Stimulated activated CD8-positive, alpha-beta memory T cell treated with anti-CD3 and anti-CD28 coated beads, Interleukin-2, amount 100 ng/mL, for 1 hour (primary cell): ENCODE measurements at places on chromosomes 3 and 15.

GRCh38 chr15:59545573-59545972, 66.0 kb upstream of the GCNT3 start:
- no peak for DNase-seq

DNA sequence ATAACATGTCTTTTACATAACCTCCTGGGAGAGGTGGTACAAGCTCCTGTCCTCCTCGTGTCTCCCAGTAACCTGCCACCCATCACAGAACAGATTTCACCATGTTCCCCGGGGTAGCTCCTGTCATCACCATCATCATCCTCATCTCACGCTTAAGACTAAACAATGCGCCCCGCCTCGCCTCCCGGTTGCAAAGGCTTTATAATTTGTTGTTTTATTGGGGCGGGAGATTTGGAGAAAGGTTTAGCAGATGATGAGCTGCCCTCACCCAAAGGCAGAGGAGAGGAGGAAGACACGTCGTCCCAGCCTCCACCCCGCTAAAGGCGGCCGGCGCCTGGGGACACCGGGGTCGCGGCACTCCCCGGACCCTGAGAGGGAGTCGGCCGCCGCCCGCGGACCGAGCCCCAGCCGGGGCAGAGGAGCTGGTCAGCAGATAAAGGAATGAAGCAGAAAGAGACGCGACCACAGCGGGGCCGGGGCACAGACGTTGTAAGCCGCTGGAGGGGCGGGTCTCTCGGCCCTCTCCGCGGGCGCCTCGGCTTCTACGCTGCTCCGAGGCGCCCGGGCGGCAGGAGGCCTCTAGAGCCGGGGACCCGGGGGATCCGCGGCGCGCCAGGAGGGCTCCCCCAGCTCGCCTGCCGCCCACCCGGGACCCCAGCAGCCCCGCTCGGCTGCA, 589 bp downstream of the HERC1 start:
- peak; percentile 10 for DNase-seq

GRCh38 chr3:98326105-98326893, 27.4 kb upstream of the OR5K4 start:
- no peak for DNase-seq

- DNase-seq = no peak
These were observed 78.4 kb upstream of the LIMD1 start for GRCh38 chr3:45515999-45516725.

DNA sequence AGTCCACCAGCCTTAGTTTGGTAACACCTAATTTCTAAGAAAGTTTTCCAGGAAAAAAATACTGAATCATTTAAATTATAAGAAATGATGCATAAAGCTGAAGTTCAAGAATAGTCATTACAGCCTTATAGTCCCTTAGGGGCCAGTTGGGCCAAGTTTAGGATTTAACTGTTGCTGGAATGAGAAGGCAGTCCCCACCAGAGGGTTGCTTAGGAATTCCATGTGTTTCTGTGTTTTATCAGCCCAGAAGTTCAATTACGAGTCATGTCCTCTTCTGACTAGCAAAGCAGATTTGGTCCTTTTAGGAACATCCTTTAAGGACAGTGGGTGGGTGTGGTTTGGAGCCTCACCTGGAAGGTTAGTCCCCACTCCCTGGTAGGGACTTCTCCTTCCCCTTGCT, 57.0 kb upstream of the NR2E3 start:
- no peak for DNase-seq

GRCh38 chr3:163056874-163057497, 1560.4 kb downstream of the OTOL1 start:
- no peak for DNase-seq

DNA sequence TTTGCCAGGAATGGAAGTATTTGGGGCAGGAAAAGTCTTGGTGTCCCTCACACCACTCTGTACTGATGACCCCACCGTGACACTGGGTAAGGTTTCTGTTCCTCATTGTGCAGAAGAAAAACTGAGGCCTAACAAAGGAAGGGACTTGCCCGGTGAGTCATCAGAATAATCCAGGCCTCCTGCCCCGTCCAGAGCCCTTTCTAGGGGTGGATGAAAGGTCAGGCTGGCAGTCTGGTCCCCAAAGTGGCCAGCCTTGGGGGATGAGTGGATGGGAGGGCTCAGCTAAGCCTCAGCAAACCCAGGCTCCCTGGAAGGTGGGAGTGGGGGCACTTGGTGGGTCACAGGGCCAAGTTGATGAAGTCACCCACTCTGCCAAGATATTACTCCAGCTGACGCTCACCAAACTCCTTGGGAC, 2.3 kb upstream of the DNAH1 start:
- DNase-seq = no peak

GRCh38 chr3:115832265-115832664, 209.0 kb downstream of the GAP43 start:
- DNase-seq = no peak

- DNase-seq = no peak
These were observed 339.2 kb downstream of the CHL1 start for GRCh38 chr3:535566-536416.

DNA sequence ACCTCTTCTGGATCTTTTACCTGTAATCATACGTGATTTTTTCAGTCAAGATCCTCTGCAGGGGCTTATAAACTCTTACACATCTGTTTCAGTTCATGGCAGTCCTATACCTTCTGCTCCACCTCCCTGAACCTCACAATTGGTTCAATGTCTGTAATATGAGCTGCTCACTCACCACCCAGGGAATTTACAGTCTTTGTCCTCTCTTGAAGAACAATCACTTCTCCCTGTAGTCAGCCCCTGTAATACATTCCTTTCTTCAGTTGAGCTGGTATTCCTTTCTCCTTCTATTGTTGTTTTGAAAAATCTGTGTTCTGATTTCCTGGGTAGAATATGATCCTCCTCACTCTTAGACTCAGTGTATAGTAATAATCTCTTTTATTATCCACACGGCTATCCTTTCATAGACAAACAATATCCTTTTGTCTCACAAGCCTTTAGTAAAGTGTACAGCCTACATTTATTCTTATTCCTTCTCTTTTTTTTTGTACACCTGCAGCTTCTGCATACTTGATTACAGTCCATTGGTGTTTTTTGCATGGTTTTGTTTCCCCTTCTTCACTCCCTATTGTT, 101.8 kb downstream of the NECTIN3 start:
- no peak for DNase-seq

GRCh38 chr3:155701882-155702465, 42.9 kb downstream of the PLCH1 start:
- DNase-seq = no peak

- no peak for DNase-seq
These were observed 360.1 kb downstream of the SHQ1 start for GRCh38 chr3:72487946-72488737.

GRCh38 chr3:149055575-149055974, 30.8 kb downstream of the HLTF start:
- no peak for DNase-seq

DNA sequence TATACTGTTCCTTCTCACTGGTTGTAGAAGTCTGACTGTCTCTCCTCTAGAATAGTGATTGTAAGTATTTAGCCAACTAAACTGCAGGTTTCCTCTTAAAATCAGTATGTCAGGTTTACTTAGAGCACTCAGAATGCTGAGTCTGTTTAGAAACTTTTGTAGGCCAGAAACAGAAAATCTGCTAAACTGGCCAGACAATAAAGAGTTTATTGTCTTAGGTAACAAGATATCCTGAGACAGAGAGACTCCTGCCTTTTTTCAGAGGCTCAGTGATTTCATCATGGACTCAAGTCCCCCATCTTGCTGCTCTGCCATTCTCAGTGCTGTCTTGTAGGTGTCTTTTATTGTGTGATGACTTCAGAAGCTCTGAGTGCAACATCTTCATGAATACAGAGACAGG, 279.0 kb downstream of the MFSD1 start:
- DNase-seq = no peak

GRCh38 chr3:52915294-52915693, 17.9 kb upstream of the STIMATE start:
- no peak for DNase-seq

GRCh38 chr3:63973406-63973805, 49.9 kb downstream of the PSMD6 start:
- DNase-seq = no peak

DNA sequence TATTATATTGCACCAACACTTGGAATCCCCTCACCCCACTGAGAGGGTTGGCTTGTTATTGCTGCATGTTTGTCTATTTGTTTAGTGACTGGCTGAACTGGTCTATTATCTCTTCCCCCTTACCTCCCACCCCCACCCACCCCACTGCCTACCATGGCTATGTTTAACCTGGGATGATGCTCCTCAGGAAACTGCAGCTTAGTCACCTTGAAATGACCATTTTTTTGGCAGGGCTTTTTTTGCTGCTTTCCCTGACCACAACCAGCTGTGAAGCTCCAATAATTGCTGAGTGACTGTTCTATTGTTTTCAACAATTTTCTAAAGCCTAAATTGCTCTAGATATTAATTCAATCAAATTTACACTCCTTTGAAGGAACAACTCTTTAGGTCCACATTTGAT, 137.9 kb upstream of the CADM2 start:
- no peak for DNase-seq

DNA sequence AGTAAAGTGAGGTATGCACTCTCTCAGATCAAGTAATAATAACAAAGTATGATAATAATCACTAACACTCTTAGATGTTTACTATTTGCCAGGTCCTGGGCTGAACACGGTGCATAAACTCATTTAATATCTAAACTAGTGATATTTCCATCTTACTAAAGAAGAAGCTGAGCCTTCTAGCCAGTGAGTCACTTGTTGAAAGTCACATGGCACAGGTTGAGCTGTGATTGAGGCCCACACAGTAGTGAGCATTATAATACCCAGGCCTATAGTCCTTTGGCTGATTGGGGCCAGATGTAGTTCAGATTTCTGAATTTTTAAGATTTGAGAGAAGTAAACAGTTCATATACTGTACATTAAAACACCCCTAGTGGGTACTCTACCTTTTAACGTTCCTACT, 93.2 kb upstream of the CCDC80 start:
- no peak for DNase-seq

DNA sequence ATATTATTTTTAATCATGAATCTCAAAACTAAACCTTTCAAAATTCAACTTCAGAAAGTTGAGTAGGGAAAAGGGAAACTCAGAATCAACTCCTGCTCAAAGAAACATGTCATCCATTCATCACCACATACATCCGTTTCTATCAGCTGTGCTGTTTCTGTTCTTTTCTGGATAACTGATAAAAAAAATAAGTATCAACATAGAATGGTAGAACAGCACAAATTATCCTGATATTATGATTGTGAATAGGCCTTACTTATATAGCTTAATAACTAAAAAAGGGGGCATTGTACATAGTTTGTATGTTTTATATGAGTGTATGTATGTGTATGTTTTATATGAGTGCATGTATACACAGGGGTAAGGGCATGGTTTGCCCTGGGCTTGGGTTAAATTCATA, 3.1 kb downstream of the TM4SF1 start:
- no peak for DNase-seq

DNA sequence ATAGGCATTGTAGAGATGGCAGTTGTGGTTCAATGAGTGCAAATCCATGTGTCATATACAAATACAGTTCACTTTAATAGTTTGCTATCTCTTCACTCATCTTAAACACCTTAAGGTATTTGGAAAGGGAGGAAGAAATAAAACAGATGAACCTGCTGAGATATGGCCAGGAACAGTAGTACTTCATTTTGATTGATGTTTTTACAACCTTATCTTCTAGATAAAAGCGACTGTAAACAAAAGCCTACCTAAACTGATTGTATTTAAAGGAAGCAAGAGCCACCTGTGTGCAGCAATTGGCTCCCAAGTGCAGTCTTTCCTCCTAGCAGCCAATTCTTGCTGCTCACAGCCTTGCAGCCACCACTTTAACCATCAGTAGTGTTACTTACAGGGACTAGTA, 217.7 kb downstream of the CDIN1 start:
- DNase-seq = no peak

DNA sequence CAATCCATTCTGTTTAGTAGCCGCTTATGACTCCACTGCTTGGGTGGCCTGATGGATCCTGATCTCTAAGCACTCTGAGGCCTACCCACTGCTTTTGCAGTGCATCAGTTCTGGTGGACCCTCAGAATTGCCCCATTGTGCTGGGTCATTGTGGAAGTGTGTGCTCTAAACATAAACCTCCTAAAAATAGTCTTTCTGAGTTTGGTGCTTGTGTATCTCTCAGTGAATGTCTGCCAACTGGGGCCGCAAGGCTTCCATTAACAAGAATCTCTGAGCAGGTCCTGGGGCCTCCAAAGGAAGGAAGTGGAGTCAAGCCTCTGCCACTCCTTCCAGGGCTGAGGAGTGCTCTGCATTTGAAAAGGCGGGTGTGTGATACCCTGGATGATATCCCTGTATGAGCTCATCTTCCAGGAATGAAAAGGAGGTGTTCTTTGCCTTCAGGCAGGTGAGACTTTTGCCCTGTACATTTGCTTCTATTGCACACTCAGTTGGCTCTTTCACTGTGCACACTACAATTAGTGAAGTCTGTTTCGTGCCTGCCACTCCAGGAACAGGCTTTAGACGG, 80.0 kb upstream of the CACNA2D3 start:
- DNase-seq = no peak

DNA sequence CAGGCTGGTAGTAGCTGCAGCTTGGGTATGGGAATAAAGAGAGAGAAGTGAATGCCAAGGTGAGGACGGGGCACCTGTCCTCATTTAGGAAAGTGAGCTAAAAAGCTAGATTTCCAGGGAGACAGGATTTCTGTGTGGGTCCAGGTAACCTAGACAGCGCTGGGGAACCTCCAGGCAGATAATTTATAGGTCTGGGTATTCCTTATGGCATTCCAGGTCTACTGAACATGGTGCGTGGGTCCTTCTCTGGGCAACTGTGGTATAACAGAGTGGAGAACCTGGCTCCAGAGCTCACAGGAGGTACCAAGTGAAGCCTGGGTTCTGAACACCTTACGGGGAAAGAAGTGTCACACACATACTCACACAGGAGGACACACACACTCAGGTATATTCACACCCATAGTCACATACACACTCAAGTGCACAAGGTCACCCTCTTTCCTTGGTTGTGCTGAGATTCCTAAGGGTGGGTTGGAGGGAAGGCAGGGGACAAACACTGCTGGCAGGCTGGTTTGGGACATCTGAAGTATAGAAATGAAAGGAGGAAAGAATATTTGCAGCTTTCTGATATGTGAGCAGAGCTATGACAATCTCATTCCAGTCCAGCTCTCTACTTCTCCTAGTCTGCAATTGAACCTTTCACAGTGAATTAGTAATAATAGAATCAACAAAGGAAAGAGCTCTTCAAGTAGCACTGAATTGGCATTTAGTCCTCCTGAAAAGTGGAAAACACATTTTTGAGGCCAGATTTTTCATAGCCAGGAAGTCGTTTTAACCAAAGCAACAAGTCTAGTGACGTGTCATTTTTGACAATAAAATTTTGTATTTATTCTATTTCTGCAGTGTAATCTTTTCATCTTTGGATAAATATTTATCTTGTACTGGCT, 37.4 kb upstream of the ITGA11 start:
- DNase-seq = no peak

- no peak for DNase-seq
These were observed 569.6 kb downstream of the AGBL1 start for GRCh38 chr15:86649277-86649676.
